Dermis blood vessel endothelial cell (primary cell): ENCODE measurements at places on chromosomes 5 and 9. TPM values are rescaled to one million over a fixed set of nuclear protein-coding genes. Genes with fewer than 3 reads are reported as not detected.

PCDHGB4 gene
- total RNA-seq = 11.3 and 14.5 TPM in 2 replicates

RAPGEF1 gene
- total RNA-seq = 56.2 and 69.3 TPM in 2 replicates

C9orf85 gene
- 16.6 and 19.1 TPM in 2 replicates for total RNA-seq

LPAR1 gene
- total RNA-seq = 0.05 and 0.17 TPM in 2 replicates

FAM200C gene
- total RNA-seq = 3.8 and 4.8 TPM in 2 replicates
